ENCODE measurements at places on chromosomes 5 and 9.

DNA sequence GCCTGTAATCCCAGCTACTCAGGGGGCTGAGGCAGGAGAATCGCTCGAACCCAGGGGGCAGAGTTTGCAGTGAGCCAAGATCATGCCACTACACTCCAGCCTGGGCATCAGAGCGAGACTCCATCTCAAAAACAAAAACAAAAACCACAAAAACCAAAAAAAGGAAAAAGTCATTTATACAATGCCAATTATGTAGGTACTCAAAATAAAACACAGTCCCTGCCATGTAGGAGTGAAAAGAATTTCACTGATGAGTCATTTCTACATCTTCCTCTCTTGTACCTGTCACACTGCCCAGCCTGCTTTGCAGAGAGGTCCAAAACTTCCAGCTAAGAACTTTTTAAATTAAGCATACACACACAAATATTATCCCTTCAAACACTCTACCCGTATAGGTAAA is 215.8 kb downstream of the EPB41L4A start:
- DNase-seq = no peak

DNA sequence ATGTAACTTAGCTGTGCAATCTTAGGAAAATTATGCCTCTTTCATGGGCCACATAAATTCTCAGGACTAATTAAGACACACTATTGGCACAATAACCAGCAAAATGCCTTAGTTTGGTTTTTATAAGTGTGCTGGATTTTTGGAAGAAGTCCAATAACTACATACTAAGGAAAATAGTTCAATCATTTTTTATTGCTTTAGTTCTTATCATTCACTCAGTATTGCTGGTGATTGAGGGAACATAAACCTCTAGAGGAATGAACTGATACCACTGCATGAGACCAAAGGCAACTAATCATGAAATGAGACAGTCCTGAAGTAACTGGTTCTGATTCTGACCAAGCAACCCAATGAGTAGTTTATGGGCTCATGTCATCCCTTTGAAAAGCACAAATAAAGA is 571.5 kb downstream of the PDE4D start:
- no peak for DNase-seq

- no peak for DNase-seq
These were observed 13.7 kb downstream of the DOLPP1 start for GRCh38 chr9:129094387-129095169.

- no peak for DNase-seq
These were observed 232.5 kb downstream of the ARHGAP26 start for GRCh38 chr5:143002459-143003327.

DNA sequence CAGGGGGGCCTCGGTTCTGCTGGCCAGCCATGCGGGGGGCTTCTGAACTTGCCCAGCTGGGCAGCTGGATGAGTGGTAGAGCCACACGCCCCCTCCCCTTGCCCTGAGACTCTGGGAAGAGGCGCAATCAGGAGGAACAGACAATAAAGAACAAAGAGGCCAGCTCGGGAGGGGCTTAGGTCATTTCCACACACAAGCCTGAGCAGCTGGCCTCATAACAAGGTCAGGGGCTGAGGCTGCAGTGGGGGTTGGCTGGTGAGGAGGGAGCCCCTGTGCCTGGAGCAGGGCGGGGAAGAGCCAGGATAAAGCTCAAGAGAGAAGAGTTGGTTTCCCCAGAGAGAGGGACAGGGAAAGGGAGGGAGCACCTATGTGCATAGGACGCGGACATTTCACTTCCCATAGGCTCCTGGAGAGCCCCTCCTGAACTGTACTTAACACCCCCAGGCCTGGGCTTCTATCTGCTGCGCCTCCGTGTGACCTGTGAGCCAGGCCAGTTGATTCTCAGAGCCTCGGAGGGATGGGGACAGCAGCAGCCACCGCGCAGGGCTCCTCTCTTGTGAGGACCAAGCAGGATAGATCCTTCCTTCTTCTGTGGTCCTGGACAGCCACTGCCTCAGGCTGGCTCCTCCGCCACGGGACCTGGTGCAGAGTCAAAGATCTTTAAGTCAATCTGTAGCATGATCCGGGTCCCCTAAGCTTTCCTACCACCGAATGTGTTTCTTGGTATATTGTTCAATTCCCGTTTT is 75.3 kb upstream of the GGTA1 start:
- DNase-seq = no peak

DNA sequence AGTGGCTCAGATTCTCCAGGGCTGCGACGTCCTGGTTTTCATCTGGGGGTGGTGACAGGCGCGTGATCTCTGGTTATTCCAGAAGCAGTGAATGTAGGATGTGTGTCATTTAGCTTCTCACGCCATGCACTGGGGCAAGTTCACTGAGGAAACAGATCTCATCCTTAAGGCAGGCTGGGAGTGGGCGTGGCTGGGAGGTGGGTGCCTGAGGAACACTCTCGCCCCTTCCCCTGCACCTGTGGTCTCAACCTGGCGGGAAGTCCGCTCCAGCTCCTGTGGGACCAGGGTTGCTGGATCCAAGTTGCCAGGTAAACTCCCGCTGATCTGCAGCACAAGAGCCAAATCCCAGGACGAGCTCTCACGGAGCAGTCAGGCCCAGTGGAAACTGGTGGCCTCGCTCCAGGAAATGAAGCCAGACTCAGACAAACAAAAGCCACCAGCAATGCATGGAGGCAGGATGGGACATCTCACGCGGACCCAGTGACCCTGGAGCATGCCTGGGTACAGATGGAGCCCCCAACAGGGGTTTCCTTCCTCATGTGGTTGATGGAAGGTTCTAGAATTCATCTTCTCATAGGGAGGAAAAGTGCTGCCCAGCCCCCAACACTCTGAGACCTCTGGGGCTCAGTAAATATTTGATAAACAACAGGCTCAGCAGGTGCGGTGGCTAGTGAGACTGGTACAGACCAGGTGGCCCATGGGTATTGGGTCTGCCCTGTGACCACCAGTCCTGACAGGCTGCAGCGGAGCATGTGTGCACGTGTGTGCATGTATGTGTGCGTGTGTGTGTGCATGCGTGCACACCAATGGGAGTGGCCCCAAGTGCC is 16.3 kb upstream of the SLC12A7 start:
- no peak for DNase-seq

- DNase-seq = no peak
These were observed 15.4 kb downstream of the RNF44 start for GRCh38 chr5:176521699-176522263.

DNA sequence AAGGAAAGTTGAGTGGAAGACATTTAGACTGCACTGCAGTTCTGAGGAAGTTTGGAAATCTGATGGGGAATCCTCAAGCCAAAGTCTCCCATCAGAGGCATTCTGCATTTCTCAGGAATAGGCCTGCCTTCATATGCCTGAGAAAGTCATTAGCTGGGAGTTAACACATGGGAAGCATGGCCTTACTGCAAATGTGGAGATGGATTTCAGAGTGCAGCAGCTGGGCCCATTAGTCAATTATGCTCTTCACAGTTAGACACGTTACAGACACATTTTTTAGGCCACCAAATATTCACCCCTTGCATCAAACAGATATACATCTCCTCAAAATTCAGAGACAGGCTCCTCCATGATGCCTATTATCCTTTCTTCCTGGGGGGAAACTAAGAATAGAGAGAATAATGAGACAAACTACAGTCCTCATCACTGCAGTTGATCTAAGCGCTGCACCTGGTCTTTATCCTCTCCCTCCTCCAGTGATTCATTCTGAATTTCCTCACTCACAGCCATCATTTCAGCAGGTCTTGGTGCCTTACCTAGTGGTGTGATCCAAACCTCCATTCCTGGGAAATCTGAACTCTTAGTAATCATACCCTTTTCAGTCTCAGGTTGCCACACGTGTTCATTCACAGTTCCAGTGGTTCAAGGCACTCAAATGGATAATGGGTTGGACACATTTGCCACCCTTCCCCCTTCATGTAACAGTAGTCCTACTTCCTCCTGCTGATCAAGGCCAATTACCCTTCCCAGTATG is 47.9 kb upstream of the PPP2CA start:
- no peak for DNase-seq

GRCh38 chr9:7879551-7880245 is 80.1 kb upstream of the DMAC1 start:
- DNase-seq = no peak

GRCh38 chr9:126128494-126129142 is 198.0 kb upstream of the MVB12B start:
- no peak for DNase-seq

GRCh38 chr5:137792303-137792702 is 38.1 kb upstream of the HNRNPA0 start:
- DNase-seq = no peak

DNA sequence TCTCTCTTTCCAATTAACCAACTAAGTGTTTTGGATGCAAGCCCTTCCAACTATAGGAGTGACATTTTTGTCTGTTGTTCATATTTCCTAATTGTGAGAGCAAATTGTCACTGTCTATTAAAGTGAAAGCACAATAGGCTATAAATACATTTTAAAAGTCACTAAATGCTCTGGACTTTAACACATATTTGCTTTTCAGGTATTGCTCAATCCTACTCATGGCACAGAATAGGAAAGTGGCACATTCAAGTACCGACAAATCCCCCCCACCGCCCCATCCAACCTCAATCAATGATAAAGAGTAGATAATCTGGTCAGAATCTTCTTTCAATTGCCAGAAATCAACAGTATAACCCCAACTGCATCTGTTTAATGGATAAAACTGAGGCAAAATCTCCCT is 419.8 kb downstream of the PLK2 start:
- no peak for DNase-seq

- DNase-seq = peak; percentile 6
These were observed 2.5 kb downstream of the KDM3B start for GRCh38 chr5:138354926-138355378.

GRCh38 chr5:142357469-142358090 is 32.8 kb upstream of the SPRY4 start:
- no peak for DNase-seq

- no peak for DNase-seq
These were observed 427.7 kb downstream of the CDK5RAP2 start for GRCh38 chr9:120152295-120152694.

DNA sequence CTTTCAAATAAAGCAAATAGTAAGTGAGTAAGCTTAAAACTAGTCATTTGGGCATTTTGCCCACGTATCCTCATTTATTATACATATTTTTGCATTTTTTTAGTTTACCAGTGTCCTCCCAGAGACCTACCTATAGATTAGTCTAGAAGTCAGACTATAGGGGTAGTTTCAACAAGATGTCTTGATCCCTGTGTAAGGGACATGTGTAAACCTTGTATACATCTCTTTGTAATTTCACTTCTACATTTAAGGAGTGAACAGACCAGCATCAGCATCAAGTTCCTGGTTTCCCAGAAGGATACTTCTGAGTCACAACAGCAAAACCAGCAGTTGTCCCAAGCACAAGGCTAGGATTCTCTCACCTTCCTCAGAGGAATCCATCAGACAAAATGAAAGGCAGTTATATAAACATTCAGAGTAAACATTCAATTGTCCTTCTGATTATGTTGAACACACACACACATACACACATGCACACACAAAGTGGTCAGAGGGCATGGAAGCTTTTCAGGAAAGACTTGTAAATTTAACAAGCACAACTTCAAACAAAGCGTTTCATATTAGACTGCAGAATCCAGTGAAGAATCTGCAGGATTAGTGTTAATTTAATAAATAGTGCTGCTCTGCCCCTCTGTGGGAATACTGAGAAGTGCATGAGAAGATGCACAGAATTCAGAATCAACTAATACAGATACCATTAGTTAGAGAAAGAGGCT is 55.4 kb downstream of the HINT1 start:
- no peak for DNase-seq

- no peak for DNase-seq
These were observed 145.2 kb downstream of the EDIL3 start for GRCh38 chr5:84239494-84239893.

DNA sequence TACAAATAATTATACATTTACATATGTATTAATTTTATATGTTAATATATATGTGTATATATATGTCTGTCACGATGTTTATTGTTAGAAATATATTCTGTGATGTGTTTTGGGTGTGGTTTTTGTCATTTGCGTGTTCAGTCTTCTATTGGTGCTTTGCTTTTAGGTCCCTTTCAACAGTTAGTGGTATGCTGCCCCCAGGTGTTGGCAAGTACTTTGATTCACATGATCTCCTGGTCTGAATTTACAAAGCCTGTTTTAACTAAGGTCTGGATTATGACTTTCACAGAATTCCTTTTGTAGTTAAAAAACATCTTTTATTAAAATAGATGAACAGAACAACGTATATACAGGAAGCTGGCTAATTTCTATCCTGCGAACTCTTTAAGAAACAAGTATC is 271.5 kb downstream of the CCDC171 start:
- DNase-seq = no peak

GRCh38 chr9:19171271-19171670 is 44.0 kb upstream of the PLIN2 start:
- no peak for DNase-seq

DNA sequence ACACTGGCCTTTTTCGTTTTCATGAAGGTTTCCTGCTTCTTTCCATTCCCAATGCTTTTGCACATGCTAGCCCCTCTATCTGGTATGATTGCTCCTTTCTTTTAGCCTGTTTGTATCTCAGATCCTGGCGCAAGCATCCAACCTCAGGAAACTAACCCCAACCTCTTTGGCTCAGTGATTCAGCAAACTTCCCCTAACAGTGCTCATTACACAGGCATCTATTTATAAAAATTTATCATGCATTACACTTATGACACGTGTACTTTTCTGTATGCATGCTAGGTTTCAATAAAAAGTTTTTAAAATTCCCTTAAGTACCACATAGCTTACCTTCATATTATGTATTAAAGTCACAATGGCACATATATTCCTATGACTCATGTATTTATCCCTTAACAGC is 218.9 kb downstream of the EPB41L4A start:
- DNase-seq = no peak

DNA sequence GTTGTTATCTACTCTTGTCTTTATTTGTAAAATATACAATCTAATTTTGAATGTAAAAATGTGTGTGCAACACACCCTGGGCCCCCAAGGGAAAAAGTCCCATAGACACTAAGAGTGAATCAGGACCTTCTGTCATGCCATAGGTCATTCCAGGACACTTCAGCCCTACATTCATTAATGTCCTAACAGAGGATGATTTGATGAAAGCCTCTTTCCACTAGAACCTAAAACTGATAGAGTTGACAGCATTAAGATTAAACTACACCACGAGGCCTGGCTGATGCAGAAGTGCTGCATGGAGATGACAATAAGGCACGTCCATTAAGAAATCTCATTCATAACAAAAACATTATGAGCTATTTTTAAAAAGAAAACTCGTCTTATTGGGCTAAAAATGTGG is 46.2 kb downstream of the FRMD3 start:
- no peak for DNase-seq

DNA sequence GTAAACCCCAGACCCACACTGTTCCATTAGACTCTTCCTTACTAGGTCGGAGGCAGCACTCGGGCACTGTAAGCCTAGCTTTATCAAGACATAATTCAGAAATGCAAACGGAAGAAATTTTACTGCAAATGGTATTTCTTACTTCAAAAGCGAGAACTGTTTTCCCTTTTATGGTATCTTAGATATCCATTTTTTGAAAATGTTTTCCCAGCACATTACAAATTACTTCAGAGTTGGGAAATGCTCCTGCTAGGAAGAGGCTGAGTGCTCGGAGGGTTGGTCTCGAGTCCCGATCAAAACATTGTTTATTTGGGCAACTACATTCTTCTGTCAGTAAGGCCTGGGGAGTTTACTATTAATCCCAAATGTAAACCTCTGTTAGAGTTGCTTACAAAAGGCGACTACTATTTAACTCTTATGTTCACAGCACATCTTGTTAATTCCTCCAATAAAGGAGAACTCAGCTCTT is 332.9 kb downstream of the CWC27 start:
- no peak for DNase-seq

GRCh38 chr9:7234144-7234543 is 476.4 kb downstream of the KDM4C start:
- no peak for DNase-seq

- no peak for DNase-seq
These were observed 615 bp downstream of the RACK1 start for GRCh38 chr5:181243018-181243563.

GRCh38 chr9:91655215-91655614 is 231.6 kb upstream of the NFIL3 start:
- DNase-seq = no peak

All from amygdala (tissue), 56 donors.